ENCODE measurements at places on chromosomes 1 and 21.

DNA sequence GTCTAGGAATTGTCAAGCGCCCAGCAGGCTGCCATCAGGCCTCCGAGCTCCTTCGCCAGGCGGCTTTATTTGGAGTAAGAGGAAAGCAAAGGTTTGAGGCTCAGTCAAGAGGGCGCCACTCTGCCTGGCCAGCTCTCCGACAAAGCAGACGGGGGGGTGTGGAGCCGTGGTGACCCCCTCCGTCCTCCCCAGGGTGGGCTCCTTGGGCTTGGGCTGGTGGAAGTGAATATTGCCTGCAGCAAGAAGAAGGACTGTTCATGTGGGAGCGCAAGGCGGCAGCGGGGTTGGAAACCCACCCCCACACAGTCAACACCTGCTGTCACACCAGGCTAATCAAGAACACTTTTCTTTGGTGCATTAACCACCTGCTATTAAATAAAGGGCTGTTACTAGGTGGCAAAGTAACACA lies 14.6 kb downstream of the EPHX1 start:
- DNase-seq: peak; percentile 80

DNA sequence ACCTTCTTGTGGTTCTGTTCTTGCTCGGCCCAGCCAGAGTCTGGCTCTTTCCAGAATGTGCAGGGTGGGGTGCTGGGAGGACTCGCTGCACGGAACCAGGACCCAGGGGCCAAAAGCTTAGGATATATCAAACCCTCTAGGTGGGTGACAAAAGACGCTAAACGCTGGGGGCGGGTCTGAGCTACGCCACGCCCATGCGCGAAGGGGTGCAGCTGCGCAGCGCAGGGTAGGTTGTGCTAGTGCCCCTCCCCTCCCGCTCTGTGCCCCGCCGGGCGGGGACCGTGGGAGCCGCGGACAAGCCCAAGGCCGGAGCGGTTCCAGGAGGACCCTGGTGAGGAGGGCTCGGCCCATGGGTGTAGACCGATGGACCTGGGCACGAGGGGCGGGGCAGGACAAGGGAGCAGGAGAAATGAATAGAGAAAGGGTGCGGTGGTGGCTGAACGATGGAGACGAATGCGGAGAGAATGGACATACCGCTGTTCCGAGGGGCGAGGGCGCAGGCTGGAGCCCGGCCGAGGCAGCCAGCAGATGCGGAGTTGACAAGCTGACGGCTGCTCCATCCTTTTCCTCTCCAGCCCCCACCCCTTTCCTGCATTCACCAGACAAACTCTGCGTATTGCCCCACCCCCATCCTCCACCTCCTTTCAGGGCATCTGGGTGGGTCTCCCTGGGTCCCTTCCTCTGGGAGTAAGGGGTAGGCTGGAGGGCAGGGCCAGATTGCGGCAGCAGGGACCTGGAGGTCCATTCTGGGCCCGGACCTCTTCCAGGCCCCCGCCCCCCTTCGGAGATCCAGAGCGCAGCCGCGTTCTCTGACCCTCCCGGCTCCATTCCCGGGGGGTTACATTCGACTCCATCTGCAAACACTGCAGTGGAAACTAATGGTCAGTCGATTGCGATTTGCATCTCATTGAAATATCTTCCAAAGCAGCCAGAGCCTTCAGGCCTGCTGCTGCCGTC lies at the start of gene RUSC1:
Gene RUSC1, plus strand, starts transcription at position 234 of the 957 bp plus-strand sequence. CDS start 880 bp downstream, outside the sequence.
- peak; percentile 67 for DNase-seq

- DNase-seq: no peak
These were observed 126.7 kb downstream of the HMCN1 start for GRCh38 chr1:185860859-185861258.

DNA sequence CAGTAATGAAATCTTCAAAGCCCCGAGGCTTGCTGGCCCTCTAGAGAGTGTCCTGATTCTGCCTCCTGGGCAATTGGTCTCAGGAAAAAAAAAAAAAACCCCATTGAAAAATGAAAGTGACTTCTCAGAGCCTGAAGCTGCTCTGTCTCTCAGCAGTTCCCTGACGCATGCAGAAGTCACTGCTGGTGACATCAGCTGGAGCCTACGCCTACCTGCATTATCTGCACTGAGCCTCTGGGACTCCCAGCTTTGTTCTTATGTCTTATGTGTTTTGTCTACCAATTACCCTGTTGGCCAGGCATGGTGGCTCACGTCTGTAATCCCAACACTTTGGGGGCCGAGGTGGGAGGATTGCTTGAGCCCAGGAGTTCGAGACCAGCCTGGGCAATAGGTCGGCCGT lies 10.1 kb upstream of the SLC25A33 start:
- no peak for DNase-seq

- DNase-seq: peak; percentile 84
These were observed 3.8 kb upstream of the SELENON start for GRCh38 chr1:25795946-25796810.
